ENCODE measurements at places on chromosomes 11 and 22.

- no peak for DNase-seq
Measured at GRCh38 chr11:106520920-106521319, 443.5 kb downstream of the AASDHPPT start.

DNA sequence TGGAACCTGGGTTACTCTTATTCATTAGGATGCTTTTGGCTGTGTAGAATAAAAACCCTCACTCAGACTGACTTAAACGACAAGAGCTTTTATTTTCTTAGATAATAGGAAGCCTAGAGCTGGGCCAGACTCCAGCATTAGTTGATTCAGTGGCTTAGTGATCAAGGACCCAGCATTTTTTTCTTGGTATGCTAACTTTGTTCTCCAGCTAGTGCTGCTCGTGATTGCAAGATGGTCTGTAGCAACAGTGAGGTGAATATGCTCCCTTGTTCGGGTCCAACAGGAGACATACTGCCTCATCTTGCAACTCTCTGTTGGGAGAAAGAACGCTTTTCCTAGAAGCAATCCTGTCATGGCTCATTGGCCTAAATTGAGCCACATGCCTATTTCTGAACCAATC, 33.4 kb downstream of the INSC start:
- no peak for DNase-seq

DNA sequence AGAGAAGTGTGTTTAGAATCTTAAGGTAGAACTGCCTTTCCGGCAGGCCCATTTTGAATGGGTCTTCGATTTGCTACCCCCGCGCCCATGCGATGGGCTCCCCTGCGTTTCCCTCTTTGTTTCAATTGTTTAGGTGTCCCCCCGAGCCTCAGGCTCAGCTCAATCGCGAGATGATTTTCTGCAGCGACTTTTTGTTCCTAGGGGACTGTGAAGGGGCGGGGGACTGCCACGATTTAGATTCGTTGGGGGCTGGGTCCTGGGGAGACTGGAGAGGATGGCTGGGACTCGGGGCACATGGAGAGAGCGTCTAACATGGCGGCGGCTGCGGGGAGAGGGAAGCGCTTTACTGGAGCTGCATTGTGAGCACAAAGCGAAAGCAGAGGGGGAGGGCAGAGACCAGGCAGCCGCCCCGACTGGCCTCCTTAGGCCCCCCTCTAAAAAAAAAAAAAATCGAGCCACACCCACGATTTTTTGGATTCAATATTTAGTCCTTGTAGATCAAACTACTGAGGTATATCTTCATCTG, 1.7 kb downstream of the CAPRIN1 start:
- peak; percentile 89 for DNase-seq

- DNase-seq, result no peak
Measured at GRCh38 chr11:92045301-92045700, 179.3 kb upstream of the FAT3 start.

DNA sequence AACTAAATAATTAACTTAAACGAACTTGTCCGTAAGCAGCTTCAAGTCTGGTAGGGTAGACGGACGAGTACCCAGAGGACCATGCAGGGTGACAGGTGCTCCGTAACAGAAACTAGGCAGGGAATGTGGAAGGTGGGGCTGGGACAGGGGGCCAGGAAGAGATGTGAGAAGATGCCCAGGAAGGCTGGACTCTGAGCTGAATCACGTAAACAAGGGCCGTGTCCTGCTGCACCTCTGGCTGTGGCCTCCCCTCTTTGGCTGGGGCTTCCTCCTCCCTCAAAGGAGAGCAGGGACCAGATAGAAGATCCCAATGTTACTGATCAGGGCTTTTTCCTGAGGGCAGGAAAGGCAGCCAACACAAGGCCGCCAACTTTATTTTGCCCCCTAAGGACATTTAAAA, 47.9 kb downstream of the PACSIN2 start:
- DNase-seq, result no peak

- DNase-seq, result no peak
Measured at GRCh38 chr22:49124608-49125007, 703.1 kb downstream of the BRD1 start.

DNA sequence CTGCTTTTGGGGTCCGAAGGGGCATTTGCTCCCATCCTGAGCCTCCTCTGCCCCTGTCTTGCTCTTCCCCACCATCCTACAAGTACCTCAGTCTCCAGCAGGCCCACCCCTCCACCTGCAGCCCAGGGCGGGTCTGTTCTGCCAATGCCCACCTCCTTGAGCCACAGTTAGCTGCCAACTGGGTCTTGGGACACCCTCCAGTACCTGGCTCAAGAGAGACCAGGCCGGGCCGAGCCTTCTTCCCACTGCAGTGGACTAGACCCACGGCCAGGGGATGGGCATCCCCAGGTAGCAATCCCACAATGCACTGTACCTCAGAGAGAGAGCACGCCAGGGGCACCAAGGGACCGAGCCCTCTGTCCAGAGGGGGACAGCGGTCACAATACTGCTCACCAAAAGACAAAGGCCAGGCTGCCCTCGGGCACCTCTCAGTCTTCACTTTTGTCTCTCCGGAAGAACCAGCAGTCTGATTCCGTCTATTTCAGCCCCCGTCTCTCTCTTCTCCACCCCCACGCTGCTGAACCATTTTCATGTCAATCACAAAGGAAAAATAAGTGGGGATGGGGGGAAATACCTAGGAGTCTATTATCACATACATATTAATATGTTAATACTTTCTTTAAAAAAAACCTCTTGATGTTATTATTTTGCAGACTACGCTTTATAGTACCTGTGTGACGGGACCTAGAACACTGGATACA, 51.7 kb downstream of the SYT13 start:
- DNase-seq, result no peak

DNA sequence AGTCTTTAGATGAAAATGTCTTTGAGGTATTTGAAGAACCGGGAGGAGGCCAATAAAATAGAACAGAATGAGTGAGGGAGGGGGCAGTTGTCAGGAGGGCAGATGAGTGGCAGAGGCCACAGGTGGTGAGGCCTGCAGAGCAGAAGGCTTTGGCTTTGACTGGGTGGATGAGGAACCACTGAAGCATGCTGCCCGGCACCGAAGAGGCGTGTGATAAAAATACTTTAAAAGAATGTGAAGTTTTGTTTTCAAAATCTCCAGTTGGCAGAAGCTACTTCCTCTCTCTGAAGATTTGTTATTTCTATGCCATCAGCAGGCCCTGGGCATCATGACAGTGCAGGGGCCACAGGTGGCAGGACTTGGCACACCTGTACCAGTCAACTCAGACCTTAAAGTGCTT, 6.3 kb downstream of the MS4A12 start:
- DNase-seq, result no peak

DNA sequence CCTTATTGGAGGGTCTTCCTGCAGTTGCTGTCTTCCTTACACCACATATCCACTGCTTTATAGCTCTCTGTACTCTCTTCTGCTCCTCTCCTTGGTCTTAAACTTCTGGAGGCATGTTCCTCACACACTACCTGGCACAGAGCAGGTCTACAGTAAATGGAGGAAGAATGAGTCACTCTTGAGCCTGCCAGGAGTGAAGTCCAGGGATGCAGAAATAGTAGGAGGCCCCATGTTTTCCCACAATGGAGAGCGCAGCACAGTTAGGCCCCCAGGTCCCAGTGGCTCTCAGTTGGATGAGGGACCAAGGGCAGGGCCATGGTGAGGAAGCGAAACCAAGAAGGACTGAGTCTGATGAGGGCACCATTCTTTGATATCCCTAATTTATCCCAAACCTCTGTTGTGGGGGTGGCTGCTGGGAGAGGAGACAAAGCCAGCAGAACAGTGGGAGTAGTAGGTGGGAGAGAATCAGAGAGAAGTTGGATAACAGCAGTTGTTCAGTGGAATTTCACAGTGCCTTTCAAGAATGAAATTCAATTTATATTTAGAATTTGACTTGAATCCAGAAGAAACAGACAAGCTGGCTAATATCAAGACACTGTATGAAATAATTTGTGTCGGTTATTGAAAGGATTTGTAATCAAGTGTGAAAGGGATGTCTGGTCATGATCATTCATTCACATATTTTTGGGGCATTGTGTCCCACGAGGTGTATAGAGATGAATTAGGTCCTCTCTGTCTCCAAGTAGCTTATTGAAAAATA, 187.8 kb downstream of the HIPK3 start:
- DNase-seq, result no peak

DNA sequence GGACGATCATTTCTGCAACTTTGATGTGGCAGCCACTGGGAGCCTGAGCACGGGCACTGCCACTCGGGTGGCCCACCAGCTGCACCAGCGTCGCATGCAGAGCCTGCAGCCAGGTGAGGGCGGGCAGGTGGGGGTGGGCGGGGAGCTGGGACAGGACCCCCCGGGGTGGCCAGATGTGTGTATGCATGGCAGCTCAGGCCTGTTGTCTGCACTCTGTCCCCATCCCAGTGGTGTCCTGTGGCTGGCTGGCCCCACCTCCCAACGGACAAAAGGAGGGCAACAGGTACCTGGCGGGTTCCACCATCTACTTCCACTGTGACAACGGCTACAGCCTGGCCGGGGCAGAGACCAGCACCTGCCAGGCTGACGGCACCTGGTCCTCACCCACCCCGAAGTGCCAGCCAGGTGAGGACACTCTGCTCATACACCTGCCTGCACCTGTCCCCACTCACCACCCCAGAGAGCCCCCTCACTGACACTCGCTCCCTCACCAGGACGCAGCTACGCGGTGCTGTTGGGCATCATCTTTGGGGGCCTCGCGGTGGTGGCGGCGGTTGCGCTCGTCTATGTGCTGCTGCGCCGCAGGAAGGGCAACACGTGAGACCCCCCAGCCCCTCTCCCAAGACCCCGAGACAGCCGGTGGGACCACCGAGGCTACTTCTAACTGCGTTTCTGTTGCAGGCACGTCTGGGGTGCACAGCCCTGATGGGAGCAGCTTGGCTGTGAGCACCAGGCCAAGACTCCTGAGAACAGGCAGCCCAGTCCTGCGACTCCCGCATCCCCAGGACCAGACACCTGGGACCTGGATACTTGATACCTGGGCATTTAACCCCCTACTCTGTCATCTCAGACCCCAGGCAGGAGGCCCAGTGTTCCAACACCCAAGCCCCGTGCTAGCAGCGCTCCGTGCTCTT, 6.7 kb downstream of the SUSD2 start:
- no peak for DNase-seq

- no peak for DNase-seq
Measured at GRCh38 chr22:19844377-19845053, 10.2 kb downstream of the GNB1L start.

DNA sequence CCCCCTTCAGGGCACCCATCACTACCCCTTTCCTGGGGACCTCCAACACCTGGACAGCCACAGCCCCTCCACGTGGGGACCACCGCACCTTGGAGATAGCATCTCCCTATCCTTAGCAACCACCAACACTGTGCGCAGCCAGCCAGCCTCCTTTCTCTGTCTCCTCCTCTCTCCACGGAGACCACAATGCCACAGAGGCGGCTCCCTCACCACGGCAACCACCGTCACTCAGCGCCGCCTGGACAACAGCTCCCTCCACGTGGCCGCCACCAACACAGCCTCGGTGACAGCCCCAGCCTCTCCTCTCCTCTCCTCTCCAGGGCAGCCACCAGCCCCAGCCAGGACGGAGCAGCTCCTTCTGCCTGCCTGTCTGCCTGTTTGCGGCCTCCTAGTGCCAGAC, 10.5 kb downstream of the ELFN2 start:
- peak; percentile 54 for DNase-seq

GRCh38 chr11:68661697-68662603, 22.4 kb upstream of the GAL start:
- DNase-seq, result no peak

- no peak for DNase-seq
Measured at GRCh38 chr11:44539971-44540370, 25.5 kb upstream of the CD82 start.

DNA sequence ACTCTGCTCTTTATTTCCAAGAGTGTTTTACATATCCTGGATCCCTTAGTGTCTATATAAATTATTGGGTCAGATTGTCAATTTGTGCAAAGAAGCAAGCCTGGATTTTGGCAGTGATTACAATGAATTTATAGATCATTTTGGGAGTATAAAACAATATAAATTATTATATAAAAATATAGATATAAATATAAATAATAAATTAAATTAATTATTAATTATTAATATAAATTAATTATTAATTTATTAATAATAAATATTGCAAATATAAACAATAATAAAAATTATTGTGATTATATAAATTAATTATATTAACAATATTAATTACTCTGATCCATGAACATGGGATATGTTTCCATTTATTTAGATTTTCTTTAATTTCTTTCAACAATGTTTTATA, 32.5 kb downstream of the RTL6 start:
- no peak for DNase-seq

GRCh38 chr11:34510218-34510617, 3.4 kb downstream of the ELF5 start:
- DNase-seq, result no peak

DNA sequence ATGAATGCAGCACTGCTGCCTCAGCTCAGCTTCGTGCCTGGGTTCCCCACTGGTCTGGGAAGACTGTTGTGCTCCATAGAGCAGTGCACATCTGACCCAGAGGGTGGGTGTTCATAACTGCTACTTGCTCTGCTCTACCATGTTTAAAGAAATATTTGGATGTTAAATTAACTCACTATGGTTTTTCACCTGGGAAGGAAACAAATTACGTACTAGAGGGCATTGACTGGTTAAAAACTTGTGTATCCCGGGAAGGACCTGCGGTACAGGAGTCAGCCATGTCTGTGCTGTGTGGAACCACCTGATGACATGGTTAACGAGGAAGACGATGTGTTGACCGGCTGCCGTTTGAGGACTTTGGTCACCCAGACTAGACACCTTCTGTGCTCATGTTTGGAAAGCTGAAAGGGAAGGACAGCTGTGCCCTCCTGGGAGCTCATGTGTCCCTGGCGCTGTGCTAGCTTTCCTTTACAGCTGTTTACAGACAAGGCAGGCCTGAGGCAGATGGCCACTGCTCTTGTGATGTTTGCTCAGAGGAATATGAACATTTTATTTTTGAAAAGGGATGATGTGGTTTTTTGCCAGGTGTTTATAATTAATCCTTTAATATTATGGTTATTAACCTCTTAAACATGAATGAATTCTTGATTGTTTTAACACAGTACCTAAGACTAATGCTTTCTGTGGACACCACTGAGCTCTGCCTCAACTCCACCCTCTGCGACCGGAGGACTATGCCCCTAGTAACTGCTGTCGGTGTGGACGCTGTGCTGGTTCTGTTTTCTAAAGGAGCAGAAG, 14.3 kb upstream of the AIFM3 start:
- DNase-seq, result no peak

GRCh38 chr11:62015615-62016014, 48.2 kb upstream of the FTH1 start:
- DNase-seq, result no peak

All from DND-41 (cell line).